ENCODE measurements at places on chromosomes 4 and X.
A peak's percentile ranks its signal among the peaks of the same experiment; 100 is the strongest.

GRCh38 chrX:94329182-94329581, 655.2 kb downstream of the FAM133A start:
- DNase-seq: no peak

DNA sequence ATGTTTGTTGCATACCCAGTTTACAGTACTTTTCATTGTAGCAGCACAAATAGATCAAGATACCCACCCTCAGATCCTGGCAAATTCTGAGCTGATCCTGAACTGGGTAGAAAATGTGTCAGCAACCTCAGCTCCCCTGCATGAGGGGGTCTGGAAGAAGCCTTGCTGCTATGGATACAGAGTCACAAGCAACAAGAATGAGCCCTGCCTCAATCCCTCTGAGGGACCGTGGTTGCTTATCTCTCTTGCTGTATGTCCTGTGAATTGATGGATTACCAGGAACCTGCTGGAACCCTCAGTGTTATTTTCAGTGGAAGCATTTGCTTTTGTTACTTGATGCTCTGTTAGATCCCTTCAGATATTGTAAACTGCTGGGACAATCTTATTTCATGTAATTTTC, 331.0 kb downstream of the STIM2 start:
- DNase-seq: no peak

DNA sequence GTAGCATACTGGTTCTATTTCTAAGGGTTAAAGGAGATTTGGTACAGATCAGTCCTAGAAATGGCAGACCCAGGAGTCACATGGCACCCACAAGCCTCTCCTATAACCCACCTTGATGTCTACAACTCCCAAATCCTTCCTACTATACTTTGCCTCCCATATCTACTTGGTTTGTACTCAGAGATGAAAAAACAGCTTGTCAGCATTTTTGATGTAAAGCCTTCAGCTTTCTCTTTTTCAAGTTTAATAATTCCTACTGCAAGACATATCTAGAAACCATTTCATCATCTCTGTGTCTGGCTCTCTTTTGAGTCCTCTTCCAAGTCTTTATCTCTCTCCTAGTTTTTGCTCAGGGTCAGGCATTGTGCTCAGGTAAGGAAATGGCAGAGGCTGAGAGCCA, 82.9 kb downstream of the NYX start:
- DNase-seq: no peak

GRCh38 chrX:48864210-48864609, 28.8 kb upstream of the PCSK1N start:
- DNase-seq: no peak

DNA sequence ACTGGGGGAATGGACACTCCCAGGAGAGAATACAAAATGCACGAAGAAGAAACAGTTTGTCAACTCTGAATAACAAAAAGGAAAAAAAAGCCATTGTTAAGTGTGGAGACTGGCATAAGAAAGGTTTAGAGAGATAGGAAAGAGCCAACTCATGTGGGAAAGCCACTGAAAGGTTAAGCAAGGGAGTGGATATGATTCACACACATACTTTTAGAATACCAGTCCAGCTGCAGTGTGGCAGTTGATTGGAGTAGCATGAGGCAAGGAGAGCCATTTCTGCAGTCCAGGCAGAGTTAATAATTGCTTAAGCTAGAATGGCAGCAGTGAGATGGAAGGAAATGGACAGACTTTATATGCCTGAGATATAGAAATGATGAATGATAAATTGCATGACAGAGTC, 36.9 kb upstream of the ADAD1 start:
- DNase-seq: no peak

- peak; percentile 42 for DNase-seq
Observed at GRCh38 chr4:123599920-123600810, 203.6 kb downstream of the SPRY1 start.

DNA sequence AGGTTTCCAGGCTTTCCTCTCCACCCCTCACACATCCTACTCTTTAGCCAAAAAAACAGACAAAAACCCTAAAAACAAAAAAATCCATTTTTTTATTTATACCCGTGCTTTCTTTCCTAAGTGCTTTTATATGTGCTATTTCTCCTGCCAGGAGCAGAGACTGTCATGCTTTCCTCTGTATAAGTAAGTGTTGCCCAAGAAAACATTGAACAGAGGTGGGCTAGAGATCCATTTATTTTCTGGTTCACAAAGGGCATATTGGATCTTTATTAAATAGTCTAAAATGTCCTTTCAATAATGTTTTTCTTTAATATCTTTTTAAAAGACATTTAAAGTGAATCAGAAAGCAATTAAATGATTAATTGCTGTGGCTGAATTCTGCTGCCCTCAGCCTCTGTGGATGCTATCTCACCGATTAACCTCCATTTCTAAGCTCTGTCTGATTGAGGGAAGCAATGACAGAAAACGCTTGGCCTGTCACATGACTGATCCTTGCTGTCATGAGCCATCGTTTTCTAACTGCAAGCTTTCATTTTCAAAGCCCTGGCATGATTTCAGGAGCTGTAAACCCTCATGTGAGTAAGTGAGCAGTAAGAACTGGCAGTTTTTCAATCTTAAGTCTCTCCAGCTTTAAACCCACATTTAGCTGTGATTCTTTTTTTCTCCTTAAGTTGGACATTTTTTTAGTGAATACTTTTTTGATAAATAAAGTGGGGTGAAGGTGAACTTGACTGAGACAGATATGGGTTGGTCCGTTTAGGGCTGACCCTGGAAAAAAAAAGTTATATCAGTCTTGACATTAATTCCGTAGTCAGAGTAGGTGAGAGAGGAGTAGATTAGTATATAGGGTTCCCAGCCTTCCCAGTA, 180.7 kb upstream of the PGRMC2 start:
- DNase-seq: no peak

DNA sequence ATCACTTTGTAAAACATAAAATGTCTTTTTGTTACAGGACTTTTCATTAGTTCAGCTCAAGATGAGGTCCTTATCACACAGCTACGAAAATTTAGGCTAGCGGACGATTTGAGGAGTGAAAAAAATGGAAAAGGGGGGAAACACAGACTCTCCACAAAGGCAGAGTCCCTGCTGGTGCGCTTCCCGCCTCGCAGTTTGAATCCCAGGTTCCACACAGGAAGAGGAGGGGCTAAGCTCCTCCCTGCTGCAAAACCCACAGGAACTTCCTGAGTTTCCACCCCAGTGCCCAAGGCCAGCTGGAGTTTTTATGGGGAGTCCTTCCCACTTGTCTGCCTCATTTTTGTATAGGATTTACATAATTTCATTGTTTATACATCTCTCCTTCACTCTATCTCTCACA, 11.2 kb downstream of the ADAM29 start:
- no peak for DNase-seq

DNA sequence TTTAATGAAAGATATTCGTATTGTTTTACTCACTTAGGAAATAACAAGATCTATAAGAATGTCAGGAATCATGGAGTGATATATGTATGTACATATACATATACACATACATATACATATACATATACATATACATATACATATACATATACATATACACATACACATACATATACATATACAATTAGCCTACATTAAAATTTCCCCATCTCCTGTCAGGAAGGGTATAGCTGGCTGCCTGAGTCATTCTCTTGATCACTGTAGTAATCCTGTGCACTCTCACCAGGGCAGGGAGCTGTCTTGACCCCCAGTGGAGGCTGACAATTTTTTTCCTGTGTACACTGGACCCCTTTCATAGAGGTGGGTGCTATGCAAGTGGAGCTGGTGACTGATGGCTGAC, 23.3 kb upstream of the MAGEA11 start:
- no peak for DNase-seq

DNA sequence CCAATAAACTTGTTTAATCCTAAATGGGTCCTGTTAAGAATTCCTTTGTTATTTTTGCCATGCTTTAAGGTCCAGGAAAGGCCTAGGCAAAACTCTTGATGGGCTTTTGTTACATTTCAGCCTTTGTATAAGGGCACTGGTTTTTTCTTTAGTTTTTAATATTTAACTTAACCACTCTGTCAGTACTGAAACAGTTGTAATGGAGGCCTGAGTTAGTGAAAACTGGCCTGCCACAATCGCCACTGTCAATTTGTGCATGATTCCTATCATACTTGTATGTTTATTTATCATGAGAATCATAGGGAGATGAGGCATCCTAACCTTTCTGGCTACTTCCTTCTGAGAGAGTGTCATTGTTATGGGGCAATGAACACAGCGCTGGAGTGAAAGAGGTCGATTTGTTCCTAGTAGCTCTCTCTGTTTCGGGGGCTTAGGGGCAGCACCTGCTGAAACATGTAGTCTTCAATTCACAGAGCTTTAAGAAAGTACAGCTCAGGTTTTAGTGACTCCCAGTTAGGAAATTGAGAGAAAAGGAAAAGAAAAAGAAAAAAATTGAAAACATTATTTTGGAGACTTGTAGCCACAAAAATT, 393.8 kb upstream of the FSTL5 start:
- DNase-seq: no peak

GRCh38 chrX:153781428-153782047, 697 bp downstream of the SRPK3 start:
- no peak for DNase-seq

DNA sequence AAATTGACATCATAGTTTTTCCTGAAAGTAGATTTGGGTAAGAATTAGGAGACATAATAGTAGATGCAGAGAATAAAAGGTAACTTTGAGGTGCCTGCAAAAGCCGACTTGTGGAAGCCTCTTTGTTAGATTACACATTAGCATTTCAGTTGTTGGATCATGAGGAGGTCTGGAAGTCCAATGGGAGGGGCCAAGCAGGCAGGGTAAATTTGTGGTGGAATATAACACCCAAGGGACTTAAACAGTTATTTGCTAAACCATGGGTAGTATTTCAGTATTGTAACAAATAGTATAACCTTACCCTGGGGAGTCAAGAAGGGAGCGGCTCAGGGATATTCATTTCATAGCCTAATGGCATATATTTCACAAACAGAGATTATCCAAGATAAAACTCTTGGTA, 810.7 kb upstream of the AMOT start:
- DNase-seq: no peak

DNA sequence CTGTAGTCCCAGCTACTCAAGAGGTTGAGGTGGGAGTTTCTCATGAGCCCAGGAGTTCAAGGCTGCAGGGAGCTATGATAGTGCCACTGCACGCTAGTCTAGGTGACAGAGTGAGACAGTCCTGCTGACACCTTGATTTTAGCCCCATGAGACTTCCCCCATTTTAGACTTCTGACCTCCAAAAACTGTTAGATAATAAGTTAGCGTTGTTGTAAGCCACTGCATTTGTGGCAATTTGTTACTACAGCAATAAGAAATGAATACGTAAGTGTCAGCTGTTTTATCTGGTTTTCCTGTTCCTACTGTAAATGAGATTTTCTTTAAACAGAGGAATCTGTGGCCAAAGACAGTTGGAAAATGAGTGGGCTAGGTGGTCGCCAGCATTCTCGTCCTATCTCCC, 83.9 kb downstream of the ARHGAP10 start:
- no peak for DNase-seq

DNA sequence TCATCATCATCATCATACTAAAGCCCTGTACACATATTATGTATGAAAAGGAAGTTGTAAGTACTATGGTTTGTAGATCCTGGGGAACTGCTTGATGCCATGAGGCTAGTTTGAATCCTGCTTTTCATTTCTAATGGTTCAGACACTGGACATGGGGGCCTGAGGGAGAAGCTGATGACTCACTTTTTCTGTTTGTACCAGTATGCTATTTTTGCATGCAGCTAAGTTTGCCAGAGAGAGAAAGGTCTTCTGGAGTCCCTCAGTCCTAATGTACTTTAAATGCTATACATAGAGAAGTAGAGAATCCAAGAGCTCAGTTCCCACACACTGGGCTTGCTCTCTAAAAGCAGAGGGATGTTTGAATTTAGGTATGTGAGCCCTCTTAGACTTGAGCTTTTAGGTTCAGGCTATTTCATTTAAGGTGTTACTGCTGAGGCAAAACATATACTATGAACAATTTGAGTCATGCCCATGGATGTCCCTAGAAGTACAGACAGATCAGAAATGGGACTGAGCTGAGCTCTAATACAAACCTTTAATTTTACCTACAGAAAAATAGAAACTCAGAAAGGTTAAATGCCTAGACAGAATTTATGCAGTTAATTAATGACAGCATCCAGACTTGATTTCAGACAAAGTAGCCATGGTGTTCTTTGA, 17.6 kb upstream of the HS3ST1 start:
- no peak for DNase-seq

DNA sequence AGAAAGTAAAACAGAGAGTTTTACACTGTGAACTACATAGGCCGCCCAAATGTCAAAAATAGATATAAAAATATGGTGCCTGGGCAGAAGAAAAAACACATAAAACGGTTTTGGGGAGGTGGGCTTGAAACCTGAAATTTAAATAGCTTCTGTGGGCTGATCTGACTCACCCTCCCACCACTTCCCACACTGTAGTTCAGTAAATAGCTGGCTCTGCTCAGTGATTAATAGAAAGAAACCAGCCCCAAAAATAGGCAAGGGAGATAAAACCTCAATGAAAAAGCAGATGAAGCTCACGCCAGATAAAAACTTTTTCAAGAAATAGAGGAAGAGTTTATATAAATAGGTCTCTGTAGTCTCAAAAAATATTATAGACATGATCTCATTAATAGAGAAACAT, 13.2 kb upstream of the COX7B2 start:
- no peak for DNase-seq

GRCh38 chrX:57134702-57135101, 2.5 kb downstream of the SPIN2A start:
- DNase-seq: no peak

DNA sequence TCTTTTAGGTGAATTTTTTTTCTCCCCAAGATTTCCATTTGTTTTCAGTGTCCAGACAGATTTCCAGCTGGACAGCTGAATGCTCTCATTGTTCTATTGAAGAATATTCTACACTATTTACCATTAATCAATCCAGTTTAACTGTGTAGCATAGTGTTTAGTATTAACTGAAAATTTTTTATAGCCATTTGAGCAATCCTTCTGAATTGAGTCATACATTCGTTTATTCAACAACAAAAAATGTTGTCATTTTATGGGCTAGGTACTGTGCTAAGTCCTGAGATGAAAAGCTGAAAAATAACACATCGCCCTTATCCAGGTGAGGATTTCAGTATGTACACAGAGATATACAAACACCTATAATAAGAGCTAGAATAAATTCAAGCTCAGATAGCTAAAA, 223.3 kb downstream of the COL25A1 start:
- no peak for DNase-seq

Measured in activated T-cell treated with anti-CD3 and anti-CD28 coated beads, Interleukin-2, amount 50 U/mL, for 72 hours (primary cell).